ENCODE measurements at places on chromosomes 5 and 9. TPM values are rescaled to one million over a fixed set of nuclear protein-coding genes. Genes with fewer than 3 reads are reported as not detected.

The PLCXD3 gene
- total RNA-seq = 0.46 TPM

The PAM gene
- 200 TPM for total RNA-seq

The GMCL2 gene
- not detected for total RNA-seq

The C7 gene
- not detected for total RNA-seq

The RACK1 gene
- total RNA-seq = 3,067 TPM

- no peak for DNase-seq
These were observed 7.7 kb upstream of the HAVCR2 start for GRCh38 chr5:157116483-157116954.

- no peak for DNase-seq
These were observed 618.8 kb upstream of the KLF4 start for GRCh38 chr9:108108280-108108851.

GRCh38 chr5:148827723-148828122, 1.3 kb downstream of the ADRB2 start:
- no peak for DNase-seq
